ENCODE measurements at places on chromosomes 1 and 21.
A peak's percentile ranks its signal among the peaks of the same experiment; 100 is the strongest.

DNA sequence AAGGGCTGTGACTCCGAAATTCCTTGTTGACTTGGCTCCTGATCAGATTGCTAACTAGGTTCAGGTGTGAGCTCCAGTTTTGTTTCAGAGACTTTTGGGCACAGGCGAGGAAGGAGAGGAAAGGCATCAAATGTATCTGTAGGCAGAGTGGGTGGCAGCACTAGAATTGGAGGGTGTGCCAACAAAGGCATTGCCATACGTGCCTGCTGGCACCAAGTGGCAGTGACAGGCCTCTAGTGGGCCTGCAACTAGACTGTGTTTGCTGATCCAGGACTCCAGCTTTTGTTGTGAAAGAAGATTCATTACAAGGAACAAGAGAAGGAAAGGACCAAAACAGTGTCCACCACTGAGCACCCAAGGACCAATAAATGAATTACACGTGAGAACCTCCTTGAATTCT, 79.5 kb downstream of the TM2D1 start:
- no peak for DNase-seq

DNA sequence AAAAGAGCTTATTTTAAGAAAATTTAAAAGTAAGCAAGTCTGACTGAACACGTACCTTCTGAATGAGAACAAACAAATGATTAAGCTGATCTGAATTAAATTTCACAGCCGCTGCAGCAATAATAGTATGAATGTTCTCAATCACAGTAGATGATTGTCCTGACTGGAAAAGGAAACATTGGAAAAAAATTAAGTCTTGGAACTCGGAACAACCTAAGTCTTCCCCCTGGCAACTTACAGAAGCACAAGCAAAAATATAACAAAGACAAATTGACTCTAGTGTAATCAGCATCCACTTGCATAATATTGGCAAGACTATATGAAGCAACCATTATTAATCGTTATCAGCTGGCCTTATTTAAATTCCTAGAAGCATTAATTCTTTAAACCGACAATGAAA, 60.5 kb downstream of the USP24 start:
- DNase-seq: no peak

- DNase-seq: peak; percentile 53
Observed at GRCh38 chr21:38486706-38487105, 11.6 kb downstream of the ERG start.

DNA sequence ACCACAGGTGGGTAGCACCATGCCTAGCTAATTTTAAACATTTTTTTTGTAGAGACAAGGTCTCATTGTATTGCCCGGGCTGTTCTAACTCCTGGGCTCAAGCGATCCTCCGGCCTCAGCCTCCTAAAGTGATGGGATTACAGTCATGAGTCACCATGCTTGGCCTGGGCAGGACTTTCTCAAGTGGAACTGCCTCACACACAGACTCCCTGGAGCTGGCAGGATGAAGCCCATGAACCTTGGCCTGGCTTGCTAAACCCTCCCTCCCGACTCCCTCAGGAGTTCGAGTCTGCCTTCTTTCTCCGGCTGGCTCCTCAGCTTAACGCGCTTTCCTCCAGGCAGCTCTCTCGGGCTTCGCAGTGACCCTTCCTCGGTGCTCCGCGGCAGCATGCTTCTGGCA, 7.7 kb upstream of the ECE1 start:
- DNase-seq: no peak

GRCh38 chr1:222161676-222162075, 386.2 kb downstream of the HHIPL2 start:
- DNase-seq: no peak

DNA sequence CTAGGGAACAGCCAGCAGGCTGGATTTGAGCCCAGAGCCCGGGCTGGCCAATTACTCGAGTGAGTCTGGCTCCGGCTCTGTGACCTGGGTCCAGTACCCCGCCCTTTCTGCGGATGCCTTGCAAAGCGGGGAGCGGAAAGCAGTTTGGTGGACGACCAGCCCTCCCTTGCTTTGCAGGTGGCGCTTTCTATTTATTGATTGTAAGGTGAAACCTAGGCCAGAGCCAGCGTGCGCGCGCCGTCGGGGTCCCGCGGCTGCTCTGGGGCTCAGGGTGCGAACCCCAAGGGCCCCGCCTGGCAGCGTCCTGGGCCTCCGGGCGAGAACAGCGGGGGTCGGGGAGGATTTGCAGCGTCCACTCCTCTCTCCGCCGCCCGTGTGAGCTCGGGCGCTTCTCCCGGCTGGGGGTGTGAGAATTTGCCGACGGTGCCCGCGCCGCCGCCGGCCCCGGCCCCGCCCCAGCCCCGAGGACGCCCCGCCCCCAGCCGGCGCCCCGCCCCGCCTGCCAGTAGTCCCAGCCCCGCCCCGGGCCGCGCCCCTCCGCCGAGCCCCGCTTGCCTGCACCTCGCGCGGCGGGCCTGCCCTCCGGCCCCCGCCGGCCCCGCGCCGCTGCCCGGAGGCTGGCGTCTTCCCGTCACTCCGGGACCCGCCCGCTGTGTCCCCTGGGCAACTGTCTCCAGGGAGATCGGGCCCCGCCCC, 37.6 kb downstream of the PIK3CD start:
- DNase-seq: peak; percentile 41

GRCh38 chr1:87108814-87109411, 194.5 kb downstream of the HS2ST1 start:
- DNase-seq: no peak

- DNase-seq: no peak
Observed at GRCh38 chr1:36729716-36730510, 247.2 kb upstream of the CSF3R start.

DNA sequence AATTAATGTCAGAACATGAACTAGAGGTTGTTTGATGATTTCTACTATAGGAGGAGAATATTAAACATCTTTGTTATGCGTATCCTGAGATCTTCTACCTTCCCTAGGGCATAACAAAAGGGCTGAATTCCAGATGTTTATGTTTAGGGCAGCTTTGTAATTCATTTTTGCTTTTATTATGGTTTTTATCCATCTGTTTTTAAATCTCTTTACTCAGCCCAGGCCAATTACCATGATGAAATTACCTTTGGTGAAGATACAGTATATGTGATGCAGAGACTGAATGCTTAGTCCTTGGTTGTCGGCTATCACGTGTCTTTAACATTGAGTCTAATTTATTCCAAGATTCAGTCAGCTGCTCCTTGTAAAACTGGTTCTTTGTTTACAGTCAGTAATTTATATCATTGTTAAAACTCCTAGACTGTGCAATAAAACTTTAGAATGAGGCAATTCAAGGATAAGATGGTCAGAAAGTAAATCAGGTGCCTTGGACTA, 176.9 kb downstream of the CTH start:
- no peak for DNase-seq

DNA sequence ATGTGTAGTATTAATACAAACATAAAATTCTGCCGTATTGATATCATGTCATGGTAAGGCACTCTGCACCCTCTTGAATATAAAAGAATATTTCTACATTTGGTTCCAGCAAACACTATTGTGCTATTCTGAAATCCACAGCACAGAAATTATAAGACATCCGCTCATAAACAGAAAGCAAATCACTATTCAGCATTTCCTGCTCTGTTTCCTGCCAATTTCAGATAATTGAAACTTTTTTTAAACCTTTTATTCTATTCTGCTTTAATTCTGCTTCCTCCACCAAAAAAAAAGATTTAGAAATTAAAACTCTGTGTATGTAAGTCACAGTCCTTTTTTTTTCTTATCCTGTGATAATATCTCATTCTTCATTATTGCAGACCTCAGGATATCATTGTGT, 39.6 kb upstream of the PLEKHO1 start:
- no peak for DNase-seq

- DNase-seq: no peak
Observed at GRCh38 chr1:246978281-246978680, 29.6 kb downstream of the ZNF695 start.

DNA sequence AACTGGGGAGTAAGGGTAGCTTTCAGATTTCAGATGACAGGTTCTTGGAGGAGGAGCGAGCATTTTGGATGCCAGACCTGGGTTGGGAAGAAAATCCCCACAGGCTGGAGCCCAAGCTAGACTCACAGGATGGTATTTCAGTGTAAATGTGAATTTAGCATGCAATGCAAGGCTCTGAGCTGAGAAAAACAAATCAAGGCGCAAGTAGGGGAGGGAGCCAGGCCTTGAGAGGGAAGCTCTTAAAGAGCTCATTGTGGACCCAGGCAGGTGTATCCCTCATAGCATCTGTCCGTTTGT, 386.1 kb downstream of the MATN1 start:
- DNase-seq: no peak

DNA sequence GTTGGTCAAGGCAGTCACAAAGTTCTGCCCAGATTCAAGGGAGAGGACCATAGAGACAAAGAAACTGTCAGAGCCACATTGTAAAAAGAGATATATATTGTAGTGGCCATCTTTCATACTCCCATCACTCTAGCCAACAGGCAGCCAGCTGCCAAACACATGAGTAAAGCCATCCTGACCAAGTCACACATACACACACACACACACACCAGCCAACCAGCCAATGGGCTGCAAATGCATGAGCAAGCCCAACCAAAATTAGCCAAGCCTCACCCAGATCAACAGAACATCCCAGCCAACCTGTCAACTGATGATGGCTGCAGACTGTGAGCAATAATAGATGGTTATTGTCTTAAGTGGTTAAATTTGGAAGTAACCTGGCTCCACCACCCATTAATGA, 120.7 kb downstream of the SEC16B start:
- DNase-seq: no peak

DNA sequence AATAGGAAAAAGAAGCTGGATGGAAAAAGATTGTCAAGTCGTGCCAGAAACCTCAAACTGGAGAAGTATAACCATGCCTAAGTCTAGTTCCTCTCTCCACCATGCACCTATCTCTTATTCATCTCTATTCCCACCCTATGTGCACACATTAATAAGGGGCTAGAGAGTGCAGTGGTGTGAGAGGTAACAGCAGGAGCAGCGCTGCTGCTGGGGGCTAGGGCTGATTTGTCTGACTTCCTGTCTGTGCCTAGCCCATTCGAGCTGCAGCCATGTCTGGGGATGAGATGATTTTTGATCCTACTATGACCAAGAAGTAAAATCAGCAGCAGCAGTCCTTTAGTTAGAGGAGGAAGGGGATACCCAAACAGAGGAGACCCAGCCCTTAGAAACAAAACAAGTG, 43.0 kb downstream of the TRIM33 start:
- DNase-seq: no peak

DNA sequence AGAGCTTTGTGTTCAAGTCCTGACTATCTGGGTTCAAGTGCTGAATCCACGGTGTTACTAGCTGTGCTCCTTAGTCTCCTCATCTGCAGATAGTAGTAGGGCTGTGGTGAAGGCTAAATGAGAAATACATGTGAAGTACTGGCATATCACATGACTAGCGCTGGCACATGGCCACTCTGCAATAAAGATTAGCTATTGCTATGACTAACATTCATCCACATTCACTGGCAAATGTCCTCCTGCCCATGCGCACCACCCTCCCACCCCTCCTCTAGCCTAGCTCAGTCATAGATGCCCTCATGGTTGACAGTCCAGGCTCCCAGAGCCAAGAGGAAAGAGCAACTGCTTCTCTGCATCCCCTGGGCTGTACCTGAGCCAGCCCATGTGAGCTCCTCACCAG, 8.5 kb upstream of the COL8A2 start:
- DNase-seq: no peak

DNA sequence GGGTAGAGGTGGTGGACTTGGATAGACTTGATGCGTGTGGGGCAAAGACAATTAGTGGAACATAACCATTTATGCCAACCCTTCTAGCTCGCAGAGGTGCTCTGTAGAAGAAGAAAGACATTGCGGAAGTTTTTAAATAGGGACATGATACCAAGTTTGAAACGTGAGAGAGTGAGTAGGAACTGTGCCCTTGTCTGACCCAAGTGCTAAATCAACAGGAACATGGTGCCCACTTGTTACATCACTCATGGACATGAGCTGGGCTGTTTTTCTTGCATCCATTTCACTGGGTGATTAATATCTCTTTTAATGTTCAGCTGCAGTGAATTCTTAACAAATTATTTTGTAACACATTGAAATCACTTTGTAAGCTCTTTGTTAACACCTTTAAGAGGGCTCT, 408.1 kb upstream of the VAMP3 start:
- DNase-seq: no peak

All from Kasumi-1 (cell line).